ENCODE measurements at places on chromosomes 3 and 15.

DNA sequence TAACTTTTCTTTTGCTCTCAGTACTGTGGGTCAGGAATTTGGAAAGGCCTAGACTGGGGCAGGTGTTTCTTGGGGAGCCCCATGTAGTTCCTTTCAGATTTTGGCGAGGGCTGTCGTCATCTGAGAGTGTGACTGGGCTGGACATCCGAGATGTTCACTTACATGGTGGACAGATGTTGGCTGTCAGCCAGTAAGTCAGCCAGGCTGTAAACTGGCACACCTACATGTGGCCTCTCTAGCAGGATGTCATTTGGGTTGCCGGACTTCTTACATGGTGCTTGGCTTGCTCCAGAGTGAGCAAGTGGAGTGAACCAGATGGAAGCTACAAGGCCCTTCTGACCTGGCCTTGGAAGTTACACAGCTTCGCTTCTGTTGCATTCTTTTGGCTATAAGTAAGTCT, 20.7 kb downstream of the TATDN2 start:
- no peak overlapping the region for H3K27ac ChIP-seq
- peaks cover 67% of the 10 kb centered on the region for H3K36me3 ChIP-seq
- no peaks in the 10 kb centered on the region for H3K27me3 ChIP-seq
- H3K4me1 ChIP-seq = peaks cover 47% of the 10 kb centered on the region

DNA sequence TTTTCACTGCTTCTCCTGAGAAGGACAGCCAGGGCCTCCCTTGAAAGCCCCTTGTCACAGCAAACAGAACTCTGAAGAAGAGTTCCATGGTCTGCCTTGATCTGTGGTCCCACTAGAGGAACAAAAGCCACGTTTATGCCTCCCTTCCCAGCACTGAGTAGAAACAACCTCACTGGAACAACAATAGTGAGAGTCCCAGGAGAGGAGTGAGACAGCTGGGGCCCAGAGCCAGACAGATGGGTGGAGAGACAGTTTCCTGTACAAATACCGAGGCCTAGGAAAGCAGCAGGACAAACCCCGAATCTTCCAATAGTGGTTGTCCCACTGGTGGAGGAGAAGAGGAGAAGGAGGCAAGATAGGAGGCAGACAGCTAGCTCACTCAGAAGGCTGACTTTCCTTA, 106.1 kb downstream of the WDR76 start:
- H3K27ac ChIP-seq = no peak overlapping the region
- no peak for DNase-seq
- no peaks in the 10 kb centered on the region for H3K36me3 ChIP-seq
- no peak overlapping the region for H3K4me3 ChIP-seq
- peaks cover 21% of the 10 kb centered on the region for H3K27me3 ChIP-seq

DNA sequence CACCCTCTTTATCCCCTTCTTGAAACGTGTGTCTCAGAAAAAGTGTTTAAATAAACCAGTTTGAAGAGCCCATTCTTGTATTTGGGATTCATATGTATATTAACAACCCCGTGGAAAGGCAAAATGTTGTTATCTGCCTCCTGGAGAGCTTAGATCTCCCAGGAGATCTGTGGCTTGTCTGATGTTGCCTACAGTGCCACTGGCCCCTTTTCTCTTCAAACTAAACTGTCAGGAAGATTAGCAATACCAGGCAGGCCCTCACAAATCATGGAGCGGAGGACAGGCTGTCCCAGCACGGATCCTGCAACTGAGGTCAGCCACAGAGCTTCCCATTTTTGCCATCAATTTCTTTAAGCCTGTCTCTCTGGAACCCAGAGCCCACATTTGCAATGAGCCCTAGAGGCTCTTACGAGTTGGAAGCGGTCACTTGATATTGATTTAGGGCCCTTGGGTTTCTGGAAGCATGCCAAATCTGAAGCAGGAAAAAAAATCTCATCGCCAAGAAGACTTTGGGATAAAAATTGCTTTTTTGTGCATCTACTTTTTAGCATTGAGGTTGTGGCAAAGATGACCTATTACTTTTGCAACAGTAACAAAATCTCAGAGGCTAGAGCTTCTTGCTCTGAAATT, 234.1 kb downstream of the OPA1 start:
- H3K4me1 ChIP-seq = no peaks in the 10 kb centered on the region
- H3K27me3 ChIP-seq = peaks cover 20% of the 10 kb centered on the region
- H3K4me3 ChIP-seq = no peak overlapping the region
- H3K36me3 ChIP-seq = no peaks in the 10 kb centered on the region
- no peak for DNase-seq

DNA sequence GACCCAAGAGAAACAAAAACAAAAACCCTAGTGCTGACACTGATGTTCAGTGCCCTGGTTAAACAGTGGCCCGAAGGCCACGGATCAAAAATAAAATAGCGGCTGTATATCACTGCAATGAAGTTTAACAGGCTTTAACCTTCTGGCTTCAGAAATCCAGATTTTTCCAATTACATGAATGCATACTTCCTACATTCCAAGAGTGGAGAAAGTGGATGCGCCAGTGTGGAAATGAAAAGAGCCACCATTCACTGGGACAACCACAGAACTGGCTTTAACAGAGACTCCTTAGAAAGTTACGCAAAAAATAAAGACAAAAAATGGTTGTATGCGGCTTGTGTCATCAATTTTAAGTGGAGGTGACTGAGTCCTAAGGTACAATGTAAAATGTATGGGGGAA, 522.2 kb downstream of the FHIT start:
- H3K27ac ChIP-seq = no peak overlapping the region
- H3K4me3 ChIP-seq = no peak overlapping the region
- H3K27me3 ChIP-seq = no peaks in the 10 kb centered on the region
- no peaks in the 10 kb centered on the region for H3K4me1 ChIP-seq
- DNase-seq = no peak
- H3K36me3 ChIP-seq = no peaks in the 10 kb centered on the region
